Stimulated activated CD8-positive, alpha-beta memory T cell treated with anti-CD3 and anti-CD28 coated beads, Interleukin-2, amount 100 ng/mL, for 48 hours (primary cell): ENCODE measurements at places on chromosomes 7 and 10.

DNA sequence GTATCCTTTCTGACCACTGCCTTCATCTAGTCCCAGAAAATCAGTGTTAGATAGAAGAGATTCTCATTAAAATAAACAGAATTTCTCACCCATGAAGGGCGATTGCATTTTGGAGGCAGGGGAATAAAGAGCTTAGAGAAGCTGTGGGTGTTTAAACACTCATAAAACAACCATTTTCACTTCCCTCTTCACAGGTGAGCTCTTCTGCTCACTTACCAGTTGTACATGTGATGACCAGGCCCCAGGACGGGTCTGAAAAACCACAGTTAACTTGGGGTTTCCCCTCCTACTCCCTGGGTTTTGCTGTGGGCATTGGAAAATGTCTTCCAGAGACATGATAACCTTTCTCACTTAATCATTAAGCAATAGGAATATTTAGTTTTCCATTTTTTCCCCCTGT lies 411.6 kb upstream of the DPP6 start:
- DNase-seq, result no peak

DNA sequence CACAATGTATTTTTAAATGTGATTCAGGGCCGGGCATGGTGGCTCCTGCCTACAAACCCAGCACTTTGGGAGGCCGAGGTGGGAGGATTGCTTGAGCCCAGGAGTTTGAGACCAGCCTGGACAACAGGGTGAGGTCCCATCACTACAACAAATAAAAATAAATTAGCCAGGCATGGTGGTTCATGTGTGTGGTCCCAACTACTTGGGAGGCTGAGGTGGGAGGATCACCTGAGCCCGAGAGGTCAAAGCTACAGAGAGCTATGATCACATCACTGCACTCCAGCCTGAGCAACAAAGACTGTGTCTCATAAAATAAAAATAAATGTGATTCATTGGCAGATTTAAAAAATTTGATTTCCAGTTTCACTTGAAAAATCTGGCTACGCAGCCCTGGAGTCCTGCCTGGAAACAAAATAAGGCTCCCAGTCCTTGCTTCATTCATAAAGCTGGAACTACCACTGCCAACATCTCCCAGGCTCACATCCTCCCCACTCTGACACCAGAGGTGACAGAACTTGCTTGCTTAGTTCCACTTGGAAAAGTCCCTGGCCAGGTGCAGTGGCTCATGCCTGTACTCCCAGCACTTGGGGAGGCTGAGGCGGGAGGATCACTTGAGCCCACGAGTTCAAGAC lies 27.9 kb upstream of the SLC35G1 start:
- no peak for DNase-seq

DNA sequence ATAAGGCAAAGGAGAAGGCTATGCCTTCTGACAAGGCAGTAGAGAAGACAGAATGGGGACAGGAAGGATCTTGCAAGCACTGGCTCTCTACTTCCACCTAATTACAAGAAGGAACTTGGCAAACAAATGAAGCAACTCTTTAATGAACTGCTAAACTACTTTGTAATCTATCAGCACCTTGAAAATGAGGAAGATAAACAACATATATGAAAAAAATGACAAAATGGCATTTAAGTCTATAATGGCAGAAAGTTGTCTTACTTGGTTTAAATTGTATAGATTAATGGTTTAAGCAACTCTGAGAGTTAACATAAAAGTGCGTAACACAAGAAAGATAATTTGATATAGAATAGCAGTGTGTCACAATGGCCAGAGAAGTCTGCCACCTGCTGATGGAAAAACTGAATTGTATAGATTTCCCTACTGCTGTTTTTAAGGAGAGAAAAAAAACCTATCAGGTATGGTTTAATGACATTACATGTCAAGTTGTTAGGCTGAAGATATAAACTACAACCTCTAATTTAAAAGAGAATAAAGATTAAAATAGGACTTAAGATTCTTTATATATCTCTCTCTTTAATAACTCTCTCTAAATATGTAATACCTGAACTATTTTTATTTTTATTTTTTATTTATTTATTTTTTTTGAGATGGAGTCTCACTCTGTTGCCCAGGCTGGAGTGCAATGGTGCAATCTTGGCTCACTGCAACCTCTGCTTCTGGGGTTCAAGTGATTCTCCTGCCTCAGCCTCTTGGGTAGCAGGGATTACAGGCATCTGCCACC lies 11.8 kb downstream of the NT5C3A start:
- DNase-seq, result no peak

DNA sequence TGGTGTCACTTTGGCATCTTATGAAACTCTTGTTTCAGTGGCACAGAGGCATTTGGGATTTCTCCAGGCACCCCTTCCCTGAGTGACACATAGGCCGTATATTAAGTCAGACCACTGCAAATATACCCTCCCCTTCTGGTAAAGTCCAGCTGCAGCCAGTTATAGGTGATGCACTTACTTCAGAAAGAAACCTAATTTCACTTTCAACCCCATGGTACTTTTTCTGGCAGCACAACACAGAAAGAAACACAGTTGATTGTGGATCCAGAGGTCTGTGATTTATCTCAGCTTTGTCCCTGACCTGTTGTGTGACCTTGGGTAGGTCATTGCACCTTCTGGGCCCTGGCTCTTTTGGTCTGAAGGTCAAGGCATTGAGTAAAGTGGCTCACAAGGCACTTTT lies 173.2 kb downstream of the BUB3 start:
- no peak for DNase-seq

- DNase-seq, result no peak
Measured at GRCh38 chr10:87598700-87599099, 61.0 kb upstream of the PAPSS2 start.

DNA sequence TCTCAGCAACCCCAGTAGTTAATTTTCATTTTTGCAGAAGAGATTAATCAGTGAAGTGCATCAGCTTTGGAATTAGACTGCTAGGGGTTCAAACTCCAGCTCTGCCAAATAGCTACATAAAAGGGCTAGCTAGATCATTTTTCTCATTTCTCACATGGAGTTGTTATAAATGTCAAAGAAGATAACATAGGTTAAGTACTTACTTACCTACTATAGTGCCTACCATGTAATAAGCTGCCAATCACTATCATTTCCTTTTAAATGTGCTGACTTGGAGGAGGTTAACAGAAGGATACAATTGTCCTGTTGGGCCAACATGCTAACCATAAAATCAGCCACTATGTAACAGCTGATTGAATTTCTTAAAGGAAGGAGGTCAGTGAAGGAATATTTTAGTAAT lies 40.7 kb downstream of the KDM7A start:
- DNase-seq, result no peak

GRCh38 chr10:18460032-18460431 lies 191.4 kb downstream of the NSUN6 start:
- DNase-seq, result no peak

GRCh38 chr7:44814919-44815318 lies 18.4 kb downstream of the PPIA start:
- DNase-seq, result no peak

DNA sequence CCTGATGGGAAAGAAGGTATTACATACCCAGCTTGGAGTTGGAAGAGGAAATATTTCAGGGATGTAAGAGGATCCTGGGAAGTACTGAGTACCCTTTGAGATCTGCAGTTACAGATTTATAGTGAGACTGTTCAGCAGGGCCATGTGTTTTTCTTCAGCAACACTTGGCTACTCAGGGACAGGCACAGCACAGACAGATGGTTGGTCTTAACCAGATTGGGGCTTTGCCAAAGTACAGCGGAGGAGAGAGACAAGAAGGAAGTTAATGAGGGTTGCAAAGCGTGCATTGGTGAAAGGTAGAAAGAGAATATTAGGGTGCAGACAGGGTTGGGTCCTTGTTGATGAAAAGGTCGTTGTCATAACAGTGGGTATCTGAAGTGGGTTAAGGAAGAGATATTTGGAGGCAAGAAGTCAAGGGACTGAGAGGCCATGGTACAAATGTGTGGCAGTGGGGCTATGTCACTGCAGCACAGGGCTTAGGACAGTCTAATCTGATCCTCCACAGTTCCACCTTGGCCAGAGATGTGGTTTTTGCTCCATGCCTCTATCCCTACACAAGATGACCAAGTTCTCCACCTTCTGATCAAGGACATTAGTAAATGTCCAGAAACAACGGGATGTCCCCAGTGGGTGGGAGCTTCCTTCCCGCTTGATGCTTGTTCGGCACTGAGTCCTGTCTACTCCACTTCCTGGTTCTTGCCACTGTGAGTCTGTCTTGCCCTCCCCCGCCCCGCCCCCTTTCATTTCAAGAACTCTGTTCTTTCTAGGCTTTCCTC lies 18.9 kb upstream of the DNAJC1 start:
- DNase-seq, result peak; percentile 15

- DNase-seq, result no peak
Measured at GRCh38 chr7:25985196-25985595, 166.8 kb upstream of the NFE2L3 start.

GRCh38 chr7:74185016-74185415 lies 10.9 kb downstream of the EIF4H start:
- DNase-seq, result no peak

GRCh38 chr10:129501652-129502436 lies 34.8 kb downstream of the MGMT start:
- DNase-seq, result no peak

DNA sequence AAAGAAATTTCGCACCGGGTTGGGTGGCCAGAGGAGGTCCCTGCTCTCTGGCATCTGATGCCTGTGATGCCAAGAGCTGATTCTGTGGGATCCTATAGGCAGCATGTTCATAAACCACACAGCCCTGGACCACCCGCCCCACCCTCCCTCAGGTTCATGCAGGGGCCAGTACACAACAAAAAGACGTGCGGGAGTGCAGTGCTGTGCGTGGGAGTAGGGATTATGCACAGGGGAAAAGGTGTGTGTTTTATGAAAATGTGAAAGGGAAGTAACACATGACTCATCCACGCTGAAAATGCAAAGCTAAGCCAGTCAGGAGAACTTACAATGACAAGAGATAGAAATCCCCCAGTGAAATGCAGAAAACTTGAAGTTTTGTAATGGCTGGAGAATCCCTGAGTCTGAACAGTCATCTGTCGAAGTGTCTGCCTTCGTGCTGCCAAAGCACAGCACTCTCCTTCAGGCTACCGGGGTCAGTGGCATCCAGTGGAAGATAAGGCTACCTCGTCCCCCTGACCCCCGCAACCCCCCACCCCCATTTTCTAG lies 1.1 kb downstream of the KIAA1217 start:
- no peak for DNase-seq

DNA sequence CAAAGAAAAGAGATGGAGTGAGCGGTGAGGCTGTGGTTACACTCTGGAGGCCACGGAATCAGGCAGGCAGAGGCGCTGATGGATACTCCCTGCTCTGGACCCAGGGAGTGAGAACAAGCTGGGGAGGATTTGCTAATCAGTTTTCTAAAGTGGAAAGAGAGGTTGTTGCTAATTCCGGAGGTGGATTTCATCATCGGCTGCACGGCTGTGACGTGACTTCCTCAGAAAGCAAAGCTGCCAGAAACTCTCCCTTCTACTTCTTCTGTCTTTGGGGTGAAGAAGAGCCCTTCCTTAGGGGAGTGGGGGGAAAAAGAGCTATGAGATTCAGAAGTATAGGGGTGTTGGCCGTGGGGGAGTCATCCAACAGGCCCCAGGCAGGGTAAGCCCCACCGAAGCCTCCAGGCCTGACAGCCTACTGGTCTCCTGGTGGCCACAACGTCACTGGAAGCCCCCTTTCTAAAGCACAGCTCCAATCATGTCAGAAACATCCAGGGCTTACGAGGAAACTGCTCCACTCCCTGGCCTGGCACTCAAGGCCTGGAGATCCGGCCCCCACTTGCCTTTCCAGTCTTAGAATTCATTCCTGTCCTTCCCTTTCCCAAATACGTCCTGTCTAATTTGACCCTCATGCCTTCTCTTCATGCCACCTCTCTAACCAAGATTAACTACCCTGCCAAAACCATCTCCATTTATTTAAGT lies 114.5 kb downstream of the HIP1 start:
- DNase-seq, result no peak

- DNase-seq, result no peak
Measured at GRCh38 chr10:22823109-22823508, 104.7 kb upstream of the ARMC3 start.

GRCh38 chr10:124536496-124537050 lies 75.0 kb downstream of the LHPP start:
- DNase-seq, result no peak

DNA sequence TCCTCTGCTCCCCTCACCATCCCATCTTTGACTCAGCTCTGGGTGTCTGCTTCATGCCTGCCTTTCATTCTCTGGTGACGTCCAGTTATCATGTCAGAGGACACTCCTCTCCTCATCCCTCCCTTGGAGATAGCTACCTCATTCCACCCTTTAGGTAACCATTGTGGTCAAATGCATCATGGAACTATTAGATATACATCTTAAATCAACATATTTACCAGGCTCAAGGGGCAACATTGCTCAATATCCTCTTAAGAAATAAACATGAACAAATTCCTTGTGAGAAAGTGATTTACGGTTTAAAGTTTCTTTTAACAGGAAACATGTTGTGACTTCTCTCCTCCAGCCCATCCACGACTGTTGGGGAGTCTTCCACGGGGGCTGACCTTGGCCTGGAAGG lies 511.6 kb upstream of the IGFBP3 start:
- no peak for DNase-seq

DNA sequence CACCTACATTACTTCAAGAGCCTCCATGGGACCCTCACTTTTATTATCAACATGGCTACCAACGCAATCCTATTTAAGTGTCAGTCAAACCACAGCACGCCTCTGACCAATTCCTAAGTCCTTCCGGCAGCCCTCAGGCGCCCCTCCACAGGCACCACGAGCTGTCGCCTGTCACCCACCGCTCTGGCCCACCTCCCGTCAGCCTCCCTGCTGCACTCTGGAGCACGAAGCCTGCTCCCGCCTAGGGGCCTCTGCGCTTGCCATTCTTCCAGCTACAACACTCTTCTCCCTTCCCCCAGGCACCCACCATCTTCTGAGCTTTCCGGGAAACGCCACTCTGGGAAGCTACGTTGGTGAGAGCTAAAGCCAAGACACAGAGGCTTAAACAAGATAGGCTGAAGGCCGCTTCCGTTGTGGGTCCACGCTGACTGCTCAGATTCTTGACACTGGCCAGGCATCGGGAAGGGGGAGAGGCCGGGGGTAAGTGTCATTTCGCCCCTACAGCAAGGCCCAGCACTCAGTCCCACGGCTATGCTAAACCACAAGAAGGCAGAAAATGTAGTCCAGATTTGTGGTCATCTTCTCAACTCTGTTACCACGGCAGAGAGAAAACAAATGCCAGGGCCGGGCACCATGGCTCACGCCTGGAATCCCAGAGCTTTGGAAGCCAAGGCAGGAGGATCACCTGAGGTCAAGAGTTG lies 56.7 kb downstream of the GNA12 start:
- no peak for DNase-seq

GRCh38 chr10:114283091-114283490 lies 44.0 kb downstream of the VWA2 start:
- no peak for DNase-seq

- no peak for DNase-seq
Measured at GRCh38 chr7:52501696-52502095, 533.7 kb upstream of the POM121L12 start.

DNA sequence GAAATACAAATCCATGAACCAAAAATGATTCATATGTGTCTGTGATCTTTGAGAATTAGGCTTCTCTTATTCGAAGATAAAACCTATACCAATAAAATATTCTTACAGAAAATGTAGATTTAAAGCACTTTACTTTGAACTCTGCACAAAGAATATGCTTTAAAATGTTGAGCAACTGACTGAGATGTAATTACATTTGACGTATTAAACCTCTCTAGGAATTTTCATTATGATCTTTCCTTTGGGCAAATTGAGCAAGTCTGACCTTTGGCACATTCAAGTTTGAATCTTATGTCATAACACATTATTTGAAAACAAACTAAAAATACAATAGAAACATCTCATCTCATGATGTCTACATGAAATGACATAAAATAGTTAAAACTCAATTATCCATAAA lies 69.2 kb upstream of the AHR start:
- no peak for DNase-seq

- no peak for DNase-seq
Measured at GRCh38 chr10:43259213-43259991, 7.5 kb downstream of the RASGEF1A start.
